ENCODE measurements at places on chromosomes 2 and 18.

DNA sequence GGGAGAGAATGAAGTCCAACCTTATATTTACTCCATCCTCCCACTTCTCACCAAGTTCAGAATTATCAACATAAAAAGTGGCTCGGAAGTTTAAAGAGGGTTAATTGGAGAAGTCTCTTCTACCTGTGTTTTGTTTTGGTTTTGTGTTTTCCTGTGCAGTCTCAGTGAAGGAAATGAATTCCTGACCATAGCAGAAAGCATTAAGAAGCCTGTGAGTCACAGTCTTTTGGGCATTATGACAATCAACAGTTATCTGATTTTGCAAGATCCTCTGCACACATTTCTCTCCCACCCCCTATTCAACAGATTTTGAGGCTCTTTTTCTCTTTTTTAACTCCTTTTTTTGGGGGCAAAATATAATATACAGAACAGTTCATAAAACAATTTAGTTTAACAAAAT lies 8.6 kb upstream of the RPL37A start:
- DNase-seq: no peak

DNA sequence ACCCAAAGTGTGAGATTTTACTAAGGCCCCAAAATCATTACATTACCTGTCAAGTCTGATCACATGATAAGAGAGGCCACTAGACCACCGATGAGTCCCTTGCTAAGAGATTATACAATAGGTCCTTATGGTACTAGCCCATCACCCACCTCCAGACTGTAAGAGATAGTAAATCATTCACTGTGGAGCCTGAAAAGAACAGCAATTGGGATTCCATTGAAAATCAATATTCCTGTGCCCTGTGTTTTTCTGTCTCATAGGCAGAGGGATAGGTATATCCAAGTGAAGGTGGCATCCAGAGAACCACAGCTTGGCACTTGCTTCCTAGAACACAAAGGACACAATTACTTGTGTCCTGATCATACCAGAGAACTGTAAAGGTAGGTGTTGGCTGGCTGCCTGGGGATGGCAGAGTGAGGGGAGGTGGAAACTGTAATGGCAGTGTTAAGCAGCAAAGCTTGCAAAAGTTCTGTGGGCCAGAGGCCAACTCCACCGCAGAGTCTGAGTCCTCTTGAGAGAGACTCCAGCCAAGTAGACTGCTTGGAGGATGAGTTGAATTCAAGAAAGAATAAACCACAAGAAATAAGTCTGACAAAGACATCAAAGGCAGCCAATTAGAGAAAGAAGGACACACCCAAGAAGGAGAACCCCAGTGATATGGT lies 102.0 kb upstream of the PIEZO2 start:
- DNase-seq: no peak

GRCh38 chr2:191724015-191724414 lies 46.1 kb downstream of the NABP1 start:
- no peak for DNase-seq

GRCh38 chr18:42537291-42537690 lies 578.2 kb downstream of the RIT2 start:
- no peak for DNase-seq

GRCh38 chr18:59090966-59091603 lies 48.6 kb upstream of the SEC11C start:
- no peak for DNase-seq

DNA sequence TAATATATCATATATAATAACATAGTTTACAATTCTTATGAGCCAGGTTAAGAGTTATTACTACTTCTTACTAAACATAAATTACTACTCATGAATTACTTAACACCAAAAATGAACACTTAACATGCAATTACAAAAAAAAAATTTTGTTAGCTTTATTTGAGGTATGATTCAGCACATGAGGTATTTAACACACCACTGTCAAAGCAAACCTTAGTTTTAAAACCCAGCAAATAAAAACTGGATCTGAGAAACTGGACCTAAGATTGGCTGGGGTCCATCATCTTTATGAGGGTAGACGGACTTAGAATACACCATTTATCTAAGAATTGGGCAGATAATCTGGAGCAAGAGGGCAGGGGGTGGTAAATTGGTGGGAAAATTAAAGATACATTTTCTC lies 81.8 kb upstream of the CREB1 start:
- DNase-seq: no peak

GRCh38 chr2:8230466-8230865 lies 451.4 kb upstream of the ID2 start:
- no peak for DNase-seq

- DNase-seq: no peak
These were observed 308.9 kb downstream of the RND3 start for GRCh38 chr2:150178591-150178990.

GRCh38 chr2:241482126-241482955 lies 26.0 kb downstream of the STK25 start:
- DNase-seq: no peak

- DNase-seq: no peak
These were observed 89.3 kb downstream of the PDE11A start for GRCh38 chr2:177983183-177983788.

- DNase-seq: no peak
These were observed 5.2 kb upstream of the PPP4R1 start for GRCh38 chr18:9619545-9619944.

GRCh38 chr2:157290525-157290924 lies 33.0 kb downstream of the GALNT5 start:
- no peak for DNase-seq

- DNase-seq: no peak
These were observed 6.9 kb downstream of the CREG2 start for GRCh38 chr2:101380376-101380775.

DNA sequence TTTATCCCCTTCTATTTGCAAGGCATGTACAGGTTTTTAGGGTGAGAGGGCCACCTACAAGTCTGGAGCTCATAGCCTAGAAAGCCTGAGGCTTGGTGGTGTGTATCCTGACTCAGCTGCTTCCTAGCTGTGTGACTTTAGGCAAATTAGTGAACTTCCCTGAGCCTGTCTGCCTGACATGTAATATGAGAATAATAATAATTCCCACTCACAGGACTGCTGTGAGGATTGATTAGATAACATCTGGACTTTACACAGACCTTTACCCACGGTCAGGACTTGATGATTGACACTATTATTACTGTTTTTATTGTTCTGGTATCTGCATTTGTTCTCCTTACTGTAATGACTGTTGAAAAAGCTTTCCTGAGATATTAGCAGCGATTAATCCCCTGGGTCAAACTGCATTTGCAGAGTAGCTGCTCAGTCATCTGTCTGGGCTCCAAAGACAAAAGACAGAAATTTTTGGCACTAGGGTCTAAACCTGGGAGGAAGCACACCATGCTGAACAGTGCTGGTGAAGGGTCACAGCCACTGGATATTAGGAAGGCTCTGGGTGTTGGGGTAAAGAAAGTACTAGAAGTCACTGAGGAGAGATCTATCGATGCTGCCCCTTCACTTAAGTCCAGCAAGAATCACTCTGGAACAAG lies 276.5 kb upstream of the FN1 start:
- no peak for DNase-seq

GRCh38 chr2:5748946-5749345 lies 56.8 kb downstream of the SOX11 start:
- DNase-seq: no peak

GRCh38 chr2:38037757-38038621 lies 38.0 kb downstream of the CYP1B1 start:
- no peak for DNase-seq

DNA sequence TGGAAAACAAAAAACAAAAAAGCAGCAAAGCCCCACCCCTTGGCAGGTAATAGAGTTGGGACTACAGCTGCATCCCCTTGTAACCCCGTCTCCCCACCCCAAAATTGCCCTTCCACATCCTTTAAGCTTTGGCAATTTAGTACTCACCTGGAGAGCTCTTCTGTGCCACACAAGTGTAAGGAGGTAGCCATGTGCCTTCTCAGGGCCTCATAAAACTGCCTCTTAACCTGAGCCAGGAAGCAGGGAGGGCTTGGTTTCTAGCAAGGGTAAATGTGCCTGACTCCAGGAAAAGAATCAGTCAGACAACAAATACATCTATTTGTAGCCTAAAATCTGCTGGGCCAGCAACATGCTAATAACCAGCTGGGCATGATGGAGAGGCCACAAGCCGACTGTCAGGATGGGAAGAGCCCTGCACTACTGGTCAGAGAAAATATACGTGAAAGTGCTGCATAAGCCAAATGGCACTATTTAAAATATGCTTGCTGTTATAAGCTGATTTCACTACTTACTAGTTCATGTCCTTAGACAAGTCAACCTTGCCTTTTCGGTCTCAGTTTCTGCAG lies 46.3 kb downstream of the NOP58 start:
- DNase-seq: no peak

DNA sequence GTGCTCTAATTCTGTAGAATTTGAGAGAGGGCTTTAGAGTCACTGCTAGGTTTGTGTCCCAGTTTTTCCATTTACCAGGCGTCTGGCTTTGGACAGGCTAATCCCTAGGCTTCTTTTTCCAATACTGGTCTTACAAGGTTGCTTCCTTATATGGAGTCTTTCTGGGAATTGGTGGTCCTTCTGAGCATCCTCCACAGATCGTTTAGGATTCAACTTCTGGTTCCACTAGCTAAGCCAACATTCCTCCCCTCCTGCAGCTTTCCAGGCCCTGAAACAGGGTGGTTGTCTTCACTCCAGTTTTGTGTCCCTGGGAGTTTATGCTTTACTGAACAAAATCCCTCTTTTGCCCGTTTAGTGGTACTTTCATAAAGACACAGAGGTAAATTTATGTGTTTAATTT lies 170.6 kb downstream of the CERS6 start:
- no peak for DNase-seq

- no peak for DNase-seq
These were observed 6.3 kb upstream of the MCFD2 start for GRCh38 chr2:46921676-46922448.

- DNase-seq: no peak
These were observed 161.6 kb downstream of the EPHA4 start for GRCh38 chr2:221410487-221410886.

GRCh38 chr2:119174216-119174992 lies 15.9 kb upstream of the C1QL2 start:
- no peak for DNase-seq

- DNase-seq: no peak
These were observed 37.8 kb downstream of the RIT2 start for GRCh38 chr18:43077510-43078308.

DNA sequence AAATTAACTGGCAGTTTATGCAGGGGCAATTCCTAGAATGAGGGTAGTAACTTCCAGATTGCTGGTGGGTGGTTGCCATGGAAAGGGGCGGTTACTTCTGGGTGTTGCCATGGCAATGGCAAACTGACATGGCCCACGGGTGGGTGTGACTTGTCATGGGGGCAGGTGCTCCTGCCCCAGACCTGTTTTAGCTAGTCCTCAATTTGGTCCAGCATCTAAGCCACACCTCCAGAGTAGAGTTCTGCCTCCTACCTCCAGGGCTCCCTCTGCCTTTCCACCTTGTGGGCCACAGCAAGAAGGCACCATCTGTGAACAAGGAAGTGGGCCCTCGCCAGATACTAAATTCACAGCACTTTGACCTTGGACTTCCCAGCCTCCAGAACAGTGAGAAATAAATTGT lies 148.7 kb downstream of the TFCP2L1 start:
- no peak for DNase-seq

GRCh38 chr2:121348128-121348740 lies 63.2 kb upstream of the TFCP2L1 start:
- no peak for DNase-seq

- no peak for DNase-seq
These were observed 177.3 kb downstream of the NBAS start for GRCh38 chr2:15383695-15384350.

- no peak for DNase-seq
These were observed 196.8 kb downstream of the SLC8A1 start for GRCh38 chr2:40255103-40255502.

DNA sequence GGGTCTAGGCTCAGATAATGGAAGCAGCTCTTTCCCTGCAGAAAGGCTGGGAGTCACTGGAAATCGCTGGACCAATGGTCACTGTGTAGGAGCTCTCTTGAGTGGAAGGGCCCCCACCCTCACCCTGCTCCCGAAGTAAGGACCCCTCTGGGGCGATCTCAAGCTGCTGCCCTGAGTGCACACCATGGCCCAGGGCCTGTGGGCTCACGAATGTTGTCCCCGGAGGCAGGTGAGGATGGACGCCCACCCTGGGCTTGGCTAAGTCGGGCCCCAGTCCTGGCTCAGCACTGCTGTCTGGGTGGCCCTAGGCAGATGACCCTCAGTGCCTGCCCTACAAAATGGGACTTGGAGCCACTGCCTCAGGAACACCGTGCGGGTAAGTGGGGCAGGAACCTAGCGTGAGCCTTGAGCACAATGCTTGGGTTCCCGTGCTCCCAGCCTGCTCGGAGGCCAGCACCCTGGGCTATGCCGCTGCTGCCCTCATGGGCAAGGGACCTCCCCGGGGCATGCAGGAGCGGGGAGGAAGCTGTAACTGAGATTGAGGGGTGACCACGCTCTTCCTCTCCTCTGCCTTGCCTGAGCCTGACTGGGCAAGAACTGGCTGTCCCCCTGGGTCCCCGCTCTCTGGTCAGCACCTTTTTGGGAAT lies 3.7 kb downstream of the D2HGDH start:
- no peak for DNase-seq

DNA sequence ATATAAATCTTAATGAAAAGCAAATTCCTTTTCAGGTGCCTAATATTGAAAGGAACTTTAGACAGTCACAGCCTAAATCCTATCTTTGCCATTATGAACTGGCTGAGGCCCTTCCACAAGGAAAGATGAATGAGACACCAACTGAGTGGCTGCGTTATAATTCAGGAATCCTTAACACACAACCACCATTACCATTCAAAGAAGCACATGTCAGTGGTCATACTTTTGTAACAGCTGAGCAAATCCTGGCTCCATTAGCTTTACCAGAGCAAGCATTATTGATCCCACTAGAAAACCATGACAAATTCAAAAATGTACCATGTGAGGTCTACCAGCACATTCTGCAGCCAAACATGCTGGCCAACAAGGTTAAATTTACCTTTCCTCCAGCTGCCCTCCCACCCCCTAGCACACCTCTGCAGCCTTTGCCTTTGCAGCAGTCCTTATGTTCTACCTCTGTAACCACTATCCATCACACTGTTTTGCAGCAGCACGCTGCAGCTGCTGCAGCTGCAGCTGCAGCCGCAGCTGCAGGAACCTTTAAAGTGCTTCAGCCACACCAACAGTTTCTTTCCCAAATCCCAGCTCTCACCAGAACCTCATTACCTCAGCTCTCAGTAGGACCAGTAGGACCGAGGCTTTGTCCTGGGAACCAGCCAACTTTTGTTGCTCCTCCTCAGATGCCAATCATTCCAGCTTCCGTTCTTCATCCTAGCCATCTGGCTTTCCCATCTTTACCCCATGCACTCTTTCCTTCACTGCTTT lies 340.1 kb downstream of the ZNF804A start:
- no peak for DNase-seq

DNA sequence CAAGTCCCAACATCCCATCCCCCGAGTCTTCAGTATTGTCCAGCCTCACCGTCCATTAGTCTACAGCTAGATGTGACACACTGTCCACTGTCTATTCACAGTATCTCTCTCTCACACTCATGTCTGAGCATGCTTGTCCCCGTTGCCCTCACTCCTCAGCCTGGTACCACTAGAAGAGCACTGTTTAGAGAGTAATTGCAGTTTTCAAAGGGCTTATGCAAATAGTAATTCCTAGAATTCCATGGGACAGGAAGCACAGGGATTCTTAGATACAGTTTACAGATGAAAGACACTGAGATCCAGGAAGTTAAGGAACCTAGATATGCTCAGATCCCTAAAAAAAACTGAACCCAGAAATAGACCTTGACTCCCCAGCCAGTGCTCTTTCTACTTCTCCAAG lies 125.5 kb downstream of the MYO5B start:
- DNase-seq: no peak

Data from SIG-M5 (cell line).